ENCODE measurements at places on chromosomes 3 and 15.

DNA sequence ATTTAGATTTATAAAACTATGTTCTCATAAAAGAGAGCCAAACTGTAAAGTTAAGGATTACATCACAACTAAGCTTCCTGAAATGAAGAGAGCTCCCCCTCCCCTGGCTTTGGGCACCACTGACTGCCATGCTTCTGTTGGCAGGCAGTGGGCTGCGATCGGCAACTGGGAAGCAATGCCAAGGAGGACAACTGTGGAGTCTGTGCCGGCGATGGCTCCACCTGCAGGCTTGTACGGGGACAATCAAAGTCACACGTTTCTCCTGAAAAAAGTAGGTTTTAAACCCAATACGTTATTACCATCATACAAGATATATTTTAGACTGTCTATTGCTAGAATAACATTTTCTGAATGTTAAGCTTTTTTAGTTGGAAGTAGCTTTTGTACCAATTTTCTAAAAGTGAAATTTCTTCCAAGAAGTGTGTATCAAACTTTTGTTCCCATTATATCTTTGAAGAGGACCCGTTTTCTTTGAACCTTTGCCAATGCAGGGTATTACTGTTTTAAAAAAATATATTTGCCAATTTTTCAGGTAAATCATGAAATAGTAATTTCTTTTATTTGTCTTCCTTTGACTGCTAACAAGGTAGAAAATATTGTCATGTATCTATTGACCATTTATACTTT, 184.1 kb downstream of the ADAMTSL3 start:
- no peak for DNase-seq

DNA sequence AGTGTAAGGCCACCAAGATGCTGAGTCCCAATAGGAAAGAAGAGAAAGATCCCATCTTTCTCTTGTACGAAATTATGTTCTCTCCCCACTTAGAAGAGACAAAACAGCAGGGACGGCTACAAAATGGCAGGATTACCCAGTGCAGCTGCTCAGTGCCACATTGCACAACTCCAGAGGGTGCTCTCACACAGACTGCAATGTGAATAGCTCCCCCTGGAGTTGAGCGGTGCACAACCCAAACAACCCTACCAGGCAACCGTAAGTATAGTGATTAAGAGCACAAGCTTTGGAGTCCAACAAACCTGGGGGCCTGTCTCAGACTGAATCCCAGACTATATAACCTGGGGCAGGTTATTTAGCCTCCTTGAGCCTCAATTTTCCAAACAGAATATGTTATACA, 3.1 kb upstream of the BHLHE40 start:
- DNase-seq: peak; percentile 23

DNA sequence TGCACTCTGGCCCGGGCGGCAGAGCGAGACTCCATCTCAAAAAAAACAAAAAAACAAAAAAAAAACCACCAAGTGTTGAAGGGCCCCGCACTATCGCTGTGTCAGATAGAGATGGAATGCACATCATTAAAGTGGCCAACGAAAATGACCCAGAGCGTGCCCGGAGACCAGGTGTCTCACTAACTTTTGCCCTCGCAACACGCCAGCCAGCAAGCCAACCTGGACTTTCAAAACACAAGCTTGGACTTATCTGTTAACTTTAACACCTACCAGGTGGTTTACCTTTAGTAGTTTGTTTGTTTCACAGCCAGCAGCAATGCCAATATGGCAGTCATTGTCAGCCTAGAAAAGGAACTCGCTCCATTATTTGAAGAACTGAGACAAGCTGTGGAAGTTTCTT, 28.6 kb downstream of the FAM174B start:
- no peak for DNase-seq

DNA sequence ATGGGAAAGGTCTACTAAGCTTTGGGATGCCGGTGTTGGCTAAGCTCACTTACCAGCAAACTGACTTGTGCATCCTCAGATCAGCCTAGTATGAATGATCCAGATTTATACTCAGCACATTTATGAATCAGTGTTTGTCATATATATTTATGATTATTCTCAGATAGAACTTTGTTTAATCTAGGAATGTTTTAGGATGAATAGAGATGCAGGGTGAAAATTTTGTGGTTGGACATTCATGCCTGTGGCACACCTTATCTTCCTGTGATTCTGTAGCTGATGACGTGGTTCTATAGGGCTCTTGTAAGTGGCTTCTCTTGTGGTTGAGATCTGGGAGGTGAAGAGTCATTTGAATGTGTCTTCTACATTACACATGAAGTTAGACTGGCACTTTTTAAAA, 11.4 kb downstream of the CDIN1 start:
- no peak for DNase-seq

All from stimulated activated CD8-positive, alpha-beta memory T cell treated with anti-CD3 and anti-CD28 coated beads, Interleukin-7, amount 100 ng/mL, for 4 hours (primary cell).